ENCODE measurements at places on chromosomes 5 and 9. TPM values are rescaled to one million over a fixed set of nuclear protein-coding genes. Genes with fewer than 3 reads are reported as not detected.

The GKAP1 gene
- total RNA-seq: 5.2 TPM

The ENTR1 gene
- 90.8 TPM for total RNA-seq

The FGD3 gene
- 0.80 TPM for total RNA-seq

The ENHO gene
- 7.2 TPM for total RNA-seq
